ENCODE measurements at places on chromosomes 11 and 22.

- no peak for DNase-seq
Observed at GRCh38 chr11:30046578-30046945, 29.7 kb upstream of the KCNA4 start.

DNA sequence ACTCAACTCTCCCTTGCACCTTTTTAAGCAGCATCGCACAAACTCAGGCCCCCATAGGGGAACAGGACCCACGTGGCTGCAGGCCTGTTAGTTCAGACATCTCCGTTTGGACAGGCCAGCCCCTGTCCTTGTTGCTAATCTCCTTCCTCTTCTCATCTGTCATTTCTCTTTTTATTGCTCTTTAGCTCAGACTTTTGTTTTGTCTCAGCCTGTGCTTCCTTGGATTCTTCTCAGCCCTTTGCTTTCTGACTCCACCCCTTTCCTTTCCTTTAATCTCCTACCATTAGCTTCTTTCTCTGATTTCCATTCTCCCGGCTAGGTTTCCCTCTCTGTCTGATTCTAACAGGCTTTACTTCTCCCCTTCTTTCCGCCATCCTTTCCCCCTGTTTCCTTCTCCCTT, 68.7 kb downstream of the SCN3B start:
- no peak for DNase-seq

DNA sequence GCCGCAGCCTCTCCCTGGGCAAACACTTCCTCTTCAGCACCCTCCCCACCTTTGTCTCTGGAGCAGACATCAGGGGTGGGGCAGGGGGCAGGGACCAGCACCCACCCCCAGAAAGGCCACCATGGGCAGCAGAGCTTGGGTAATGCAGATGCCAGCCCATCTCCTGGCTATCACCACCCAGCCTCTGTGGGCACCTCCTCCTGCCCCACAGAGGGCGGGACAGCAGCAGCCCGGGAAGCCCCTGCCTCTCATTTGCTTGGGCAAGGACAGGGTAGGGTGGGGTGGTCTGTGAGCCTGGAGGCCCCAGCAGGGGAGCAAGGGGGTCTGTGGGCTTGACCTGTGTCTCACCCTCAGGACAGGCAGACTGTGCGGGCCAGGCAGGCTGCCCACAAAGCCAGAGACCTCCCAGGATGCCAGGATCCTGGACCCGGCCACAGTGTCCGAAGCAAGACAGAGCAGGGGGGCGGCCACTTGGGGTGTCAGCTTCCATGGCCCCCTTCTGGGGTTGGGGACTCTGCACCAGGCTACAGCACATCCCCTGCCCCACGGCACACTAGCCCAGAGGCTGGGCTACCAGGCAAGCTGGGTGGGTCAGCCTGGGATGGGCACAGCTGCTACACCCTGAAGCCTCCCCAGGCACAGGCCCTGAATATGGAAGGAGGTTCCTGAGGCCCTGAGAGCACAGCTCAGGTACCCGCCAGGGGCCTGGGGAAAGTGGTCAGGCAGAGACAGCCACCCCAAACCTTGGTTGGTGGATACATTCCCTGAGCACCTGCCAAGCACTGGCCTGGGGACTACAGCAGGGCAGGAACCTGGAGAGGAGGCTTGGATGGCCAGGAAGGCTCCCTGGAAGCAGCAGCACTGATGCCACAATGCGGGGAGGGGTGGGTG, 4.5 kb downstream of the RNH1 start:
- DNase-seq: no peak

DNA sequence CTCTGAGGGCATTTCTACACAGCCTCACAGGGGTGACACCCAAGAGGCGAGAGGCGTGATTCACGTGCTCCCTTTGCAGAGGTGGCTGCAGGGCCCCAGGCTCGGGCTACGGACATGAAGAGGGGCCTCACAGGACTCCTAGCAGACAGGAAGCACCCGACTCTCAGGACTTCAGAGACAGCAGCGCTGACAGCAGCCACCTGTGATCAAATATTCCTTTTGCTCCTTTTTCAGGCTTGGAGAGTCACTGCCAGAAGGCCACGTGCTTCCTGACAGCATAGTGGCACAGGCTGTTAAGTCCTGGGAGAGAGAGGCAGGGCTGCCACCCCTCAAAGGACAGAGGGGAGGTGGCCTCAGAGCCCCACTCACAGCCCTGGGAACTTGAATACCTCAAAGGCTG, 348.9 kb downstream of the CADM1 start:
- DNase-seq: no peak

- DNase-seq: no peak
Observed at GRCh38 chr11:27977031-27977430, 130.9 kb downstream of the KIF18A start.

DNA sequence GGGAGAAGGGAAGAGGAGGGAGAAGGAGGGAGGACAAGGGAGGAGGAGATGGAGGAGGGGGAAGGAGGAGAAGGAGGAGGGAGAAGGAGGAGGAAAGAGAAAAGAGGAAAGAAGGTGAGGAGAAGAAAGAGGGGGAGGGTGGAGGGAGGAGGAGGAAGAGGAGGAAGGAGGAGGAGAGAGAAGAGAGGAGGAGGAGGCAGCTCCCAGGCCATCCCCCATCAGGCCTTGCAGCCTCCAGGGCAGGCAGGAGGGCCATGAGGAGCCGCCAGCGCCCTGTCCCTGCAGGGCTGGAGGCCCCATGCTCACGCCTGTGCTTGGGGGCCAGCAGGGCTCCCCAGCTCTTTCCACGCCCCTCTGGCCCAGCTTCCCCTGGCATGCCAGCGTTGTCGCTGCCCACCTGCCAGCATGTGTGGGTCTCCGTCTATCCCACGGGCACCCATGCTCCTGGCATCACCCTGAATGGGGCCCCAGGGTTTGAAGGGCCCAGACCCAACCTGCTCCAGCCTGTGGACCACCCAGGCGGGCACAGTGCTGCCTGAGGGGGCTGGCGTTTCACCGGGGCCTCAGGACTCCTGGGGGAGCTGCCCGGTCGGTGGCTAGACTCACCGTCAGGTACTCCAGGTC, 5.2 kb downstream of the TSPAN32 start:
- DNase-seq: no peak

- no peak for DNase-seq
Observed at GRCh38 chr11:131464461-131464860, 94.0 kb downstream of the NTM start.

GRCh38 chr22:47417699-47418098, 655.2 kb downstream of the TBC1D22A start:
- no peak for DNase-seq

DNA sequence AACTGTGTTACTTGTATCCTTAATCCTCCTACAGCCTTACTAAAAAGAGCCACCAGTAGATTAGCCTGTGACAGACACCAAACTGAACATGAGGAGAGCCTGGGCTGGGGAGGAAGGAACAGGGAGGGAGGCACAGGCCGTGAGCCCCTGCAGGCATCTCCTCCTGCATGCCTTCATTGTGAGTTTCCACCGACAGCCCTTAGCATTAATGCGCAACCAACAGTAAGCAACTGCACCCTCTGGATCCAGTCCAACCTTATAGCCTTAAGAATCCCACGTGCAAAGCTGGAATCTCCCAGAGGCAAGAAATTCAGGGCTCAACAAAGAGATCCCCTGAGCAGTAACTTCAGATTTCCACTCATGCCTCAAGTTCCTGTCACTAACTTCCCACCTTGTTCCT, 84.6 kb downstream of the ETS1 start:
- no peak for DNase-seq

DNA sequence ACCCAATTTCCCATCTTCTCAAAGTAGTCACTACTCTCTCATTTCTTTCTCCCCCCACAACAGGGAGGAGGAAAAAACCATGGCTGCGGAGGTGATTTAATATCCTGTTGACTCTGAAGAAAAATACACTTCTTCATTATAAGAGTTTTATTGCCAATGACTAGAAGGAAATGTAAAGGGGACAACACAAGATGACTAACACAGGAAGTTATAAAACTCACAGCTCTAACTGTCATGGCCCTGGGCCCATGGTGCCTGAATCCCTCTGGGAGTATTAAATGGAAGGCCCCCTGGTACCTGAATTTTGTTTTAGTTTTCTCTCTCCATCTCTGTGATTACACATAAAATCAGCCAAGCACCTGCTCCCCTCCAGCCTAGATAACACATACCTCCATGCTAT, 352.8 kb upstream of the FAT3 start:
- no peak for DNase-seq

GRCh38 chr11:133715602-133716001, 129.7 kb downstream of the SPATA19 start:
- DNase-seq: no peak

DNA sequence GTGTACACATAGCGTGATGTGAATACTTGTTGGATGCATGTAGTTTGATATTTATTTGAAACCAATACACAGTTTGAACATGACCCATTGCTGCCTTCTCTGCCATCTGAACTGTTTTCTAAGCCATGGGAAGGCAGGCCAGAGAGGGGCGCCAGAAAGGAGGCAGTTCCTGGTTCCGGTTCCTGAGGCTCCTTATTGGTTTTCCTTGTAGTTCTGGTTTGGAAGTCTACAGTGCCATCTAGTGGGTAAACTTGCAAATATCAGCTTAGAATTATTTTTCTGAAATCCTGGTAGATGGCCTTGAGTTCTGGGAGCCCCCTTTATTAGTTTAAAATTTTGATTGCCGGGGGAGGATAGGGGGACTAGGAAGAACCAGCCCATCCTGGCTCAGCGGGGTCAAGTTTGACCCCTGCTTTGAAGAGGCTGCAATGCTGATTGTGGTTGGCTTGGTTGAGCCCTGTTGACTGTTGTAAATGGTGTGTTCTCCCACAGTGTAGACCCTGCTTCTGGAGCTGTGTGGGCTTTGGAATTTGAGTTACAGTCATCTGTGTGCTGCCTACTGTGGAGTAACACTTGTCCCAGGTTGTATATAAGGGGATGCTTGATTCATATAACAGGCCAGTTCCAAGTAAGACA, 48.4 kb downstream of the GRAMD1B start:
- peak; percentile 82 for DNase-seq

- no peak for DNase-seq
Observed at GRCh38 chr11:69938206-69938605, 119.0 kb upstream of the FGF3 start.

- no peak for DNase-seq
Observed at GRCh38 chr22:26658161-26658560, 773 bp downstream of the MIAT start.

- no peak for DNase-seq
Observed at GRCh38 chr11:121018746-121019145, 5.2 kb upstream of the TBCEL start.

- DNase-seq: peak; percentile 58
Observed at GRCh38 chr11:1701091-1701807, 4.3 kb downstream of the KRTAP5-6 start.

DNA sequence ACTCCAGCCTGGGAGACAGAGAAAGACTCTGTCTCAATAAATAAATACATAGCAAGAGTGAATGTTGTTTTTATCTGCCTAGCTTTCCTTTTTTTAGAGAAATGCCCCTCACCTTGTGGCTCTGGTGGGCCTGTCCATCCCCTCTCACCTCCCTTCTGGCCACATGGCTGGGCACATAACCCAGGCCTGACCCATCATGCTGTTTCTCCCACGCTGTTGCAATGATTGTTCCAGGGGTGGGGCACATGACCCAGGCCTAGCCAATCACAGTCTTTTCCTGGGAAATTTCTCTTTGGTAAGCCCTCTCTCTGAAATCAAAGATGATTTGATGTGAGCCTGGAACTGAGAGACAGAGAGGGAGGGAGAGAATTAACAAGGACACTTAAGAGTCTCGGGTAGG, 5.5 kb upstream of the CYTH4 start:
- DNase-seq: no peak

- no peak for DNase-seq
Observed at GRCh38 chr11:118606844-118607228, 579 bp upstream of the PHLDB1 start.

- DNase-seq: no peak
Observed at GRCh38 chr11:70456921-70457532, 58.7 kb downstream of the CTTN start.

GRCh38 chr11:7899418-7899817, 31.6 kb downstream of the OR10A6 start:
- no peak for DNase-seq

- DNase-seq: no peak
Observed at GRCh38 chr11:2759228-2760195, 59.7 kb upstream of the KCNQ1OT1 start.

- DNase-seq: no peak
Observed at GRCh38 chr11:125337836-125338834, 157.9 kb downstream of the FEZ1 start.

GRCh38 chr11:109342261-109342660, 79.7 kb upstream of the C11orf87 start:
- no peak for DNase-seq

DNA sequence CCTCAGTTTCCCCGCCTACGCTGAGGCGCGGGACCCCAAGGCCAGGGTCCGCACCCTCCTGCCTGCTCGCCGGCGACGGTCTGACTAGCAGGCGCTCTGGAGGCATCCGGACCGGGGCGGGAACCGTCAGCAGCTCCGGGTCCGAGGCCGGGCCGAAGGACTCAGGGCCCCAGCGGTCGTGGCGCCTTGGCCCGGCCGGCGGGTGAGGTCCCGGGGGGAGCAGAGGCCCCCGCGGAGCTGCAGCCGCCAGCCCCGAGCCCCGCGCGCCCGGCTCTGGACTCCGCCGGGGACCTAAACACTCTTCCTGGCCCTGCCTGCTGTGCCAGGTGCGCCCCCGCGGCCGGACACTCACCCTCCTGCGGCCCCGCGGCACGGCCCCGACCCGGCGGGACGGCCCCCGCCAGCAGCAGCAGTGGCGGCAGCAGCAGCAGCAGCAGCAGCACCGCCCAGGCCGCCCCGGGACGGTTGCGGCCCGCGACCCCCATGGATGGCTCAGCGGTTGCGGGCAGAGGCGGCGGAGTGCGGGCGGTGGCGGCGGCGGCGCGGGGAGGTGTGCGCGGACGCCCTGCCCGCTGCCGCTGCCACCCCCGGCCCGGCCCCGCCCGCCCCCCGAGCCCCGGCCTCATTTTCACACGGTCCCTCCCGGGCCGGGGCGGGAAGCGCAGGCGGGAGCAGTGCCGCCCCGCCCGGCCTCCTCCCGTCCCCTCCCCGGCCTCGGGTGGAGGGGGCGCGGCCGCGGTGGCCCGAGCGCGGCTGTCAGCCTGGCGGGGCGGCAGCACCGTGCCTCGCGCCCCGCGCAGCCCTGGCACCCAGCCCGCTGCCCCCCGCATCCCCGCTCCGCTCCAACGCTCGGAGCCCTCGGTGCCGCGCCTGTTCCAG, at the start of gene SCUBE2:
Gene SCUBE2 (minus strand): TSS at position 556 of the 879 bp plus-strand sequence. CDS start 71 bp downstream, at position 485.
- DNase-seq: no peak

GRCh38 chr22:50061824-50062355, 3.8 kb upstream of the TTLL8 start:
- no peak for DNase-seq

DNA sequence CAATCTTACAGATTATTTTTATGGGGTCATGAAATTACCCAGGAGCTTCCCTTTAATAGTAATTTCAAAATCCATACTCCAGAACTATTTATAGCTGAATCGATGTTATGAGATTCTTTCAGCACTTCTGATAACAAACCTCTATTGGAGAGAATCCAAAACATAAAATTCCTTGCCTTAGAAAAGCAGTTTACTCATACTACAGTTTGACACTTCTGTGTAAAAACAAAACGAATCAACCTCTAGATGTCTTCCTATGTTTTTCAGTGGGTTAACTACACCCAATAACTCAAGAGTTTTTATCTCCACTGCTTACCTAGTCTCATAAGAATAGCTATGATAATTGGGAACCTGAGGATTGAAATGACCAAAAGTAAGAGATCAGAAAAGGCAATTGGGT, 35.6 kb downstream of the KIF18A start:
- DNase-seq: no peak
